Frontal cortex (tissue), 4 donors: ENCODE measurements at places on chromosomes 5 and 9. TPM values are rescaled to one million over a fixed set of nuclear protein-coding genes. Genes with fewer than 3 reads are reported as not detected.

The SMIM23 gene
- total RNA-seq: not detected

DNA sequence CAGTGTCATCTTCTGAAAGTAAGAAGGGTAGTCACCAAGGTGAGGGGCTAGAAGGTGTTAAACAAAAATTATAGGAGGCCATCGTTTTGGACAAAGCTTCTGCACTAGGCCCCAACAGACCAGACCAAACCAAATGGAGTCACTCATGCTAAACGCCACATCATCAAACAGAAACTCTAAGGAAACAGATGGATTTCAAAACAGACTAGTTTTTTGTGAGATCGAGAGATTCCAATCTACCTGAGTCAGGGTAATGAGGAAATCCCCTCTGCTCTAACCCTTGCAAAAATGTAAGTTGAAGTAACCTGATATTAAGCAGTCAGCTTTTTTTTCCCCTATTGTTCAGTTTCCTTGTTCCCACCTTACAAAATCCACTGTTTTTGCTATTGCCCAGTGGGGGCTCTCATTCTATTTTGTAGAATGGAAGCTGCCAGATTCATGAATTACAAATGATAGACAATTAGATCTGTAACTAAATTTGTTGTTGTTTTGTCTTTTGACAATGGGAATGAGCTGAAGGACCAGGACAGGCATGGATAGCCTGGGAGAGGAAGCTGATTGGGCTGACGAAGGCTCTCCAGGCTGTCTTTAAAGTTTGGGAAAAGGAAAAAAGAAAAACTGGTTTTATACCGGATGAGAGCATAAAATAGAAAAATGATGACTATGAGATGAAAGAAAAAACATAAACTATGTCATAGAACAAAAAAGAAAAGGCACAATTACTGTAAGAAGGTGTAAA lies 94.7 kb upstream of the ADAMTSL1 start:
- DNase-seq: no peak

GRCh38 chr9:71816916-71817451 lies 48.7 kb upstream of the CEMIP2 start:
- DNase-seq: no peak

- no peak for DNase-seq
Observed at GRCh38 chr5:35483780-35484179, 133.9 kb upstream of the SPEF2 start.

DNA sequence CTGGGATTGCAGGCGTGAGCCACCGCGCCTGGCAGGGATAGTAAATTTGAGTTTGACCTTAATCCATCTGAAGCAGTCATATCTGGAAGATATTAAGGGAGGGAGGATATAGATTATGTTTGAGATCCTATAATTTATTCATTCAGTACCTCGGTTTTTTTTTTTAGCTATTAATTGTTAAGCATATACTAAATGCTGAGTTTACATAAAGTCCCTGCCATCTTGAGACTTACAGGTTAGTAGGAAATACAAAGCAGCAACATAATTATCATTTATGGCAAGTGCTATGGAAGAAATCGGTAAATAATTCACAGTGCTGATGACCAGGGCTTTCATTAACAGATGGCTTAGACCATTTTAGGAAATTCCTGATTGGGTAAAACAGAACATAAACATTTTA lies 66.5 kb upstream of the FCHO2 start:
- no peak for DNase-seq

DNA sequence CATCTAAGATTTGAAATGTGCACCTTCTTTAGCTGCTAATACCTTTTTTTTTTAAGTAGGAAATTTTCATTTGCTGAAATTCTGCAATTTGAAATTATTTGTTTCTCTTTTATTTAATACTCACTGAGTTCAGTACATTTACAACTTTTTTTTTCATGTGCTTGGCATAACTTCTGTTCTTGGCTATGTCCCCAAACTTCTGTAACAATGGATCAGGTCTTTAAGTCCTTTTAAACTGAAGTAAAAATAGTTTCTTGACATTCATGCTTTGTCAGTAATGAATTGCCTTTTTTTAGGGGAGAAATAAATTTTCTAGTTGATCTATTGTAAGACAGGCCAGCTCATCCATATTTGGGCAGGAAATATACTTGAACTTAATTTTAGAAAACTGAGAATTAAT lies 41.5 kb downstream of the EDIL3 start:
- no peak for DNase-seq

DNA sequence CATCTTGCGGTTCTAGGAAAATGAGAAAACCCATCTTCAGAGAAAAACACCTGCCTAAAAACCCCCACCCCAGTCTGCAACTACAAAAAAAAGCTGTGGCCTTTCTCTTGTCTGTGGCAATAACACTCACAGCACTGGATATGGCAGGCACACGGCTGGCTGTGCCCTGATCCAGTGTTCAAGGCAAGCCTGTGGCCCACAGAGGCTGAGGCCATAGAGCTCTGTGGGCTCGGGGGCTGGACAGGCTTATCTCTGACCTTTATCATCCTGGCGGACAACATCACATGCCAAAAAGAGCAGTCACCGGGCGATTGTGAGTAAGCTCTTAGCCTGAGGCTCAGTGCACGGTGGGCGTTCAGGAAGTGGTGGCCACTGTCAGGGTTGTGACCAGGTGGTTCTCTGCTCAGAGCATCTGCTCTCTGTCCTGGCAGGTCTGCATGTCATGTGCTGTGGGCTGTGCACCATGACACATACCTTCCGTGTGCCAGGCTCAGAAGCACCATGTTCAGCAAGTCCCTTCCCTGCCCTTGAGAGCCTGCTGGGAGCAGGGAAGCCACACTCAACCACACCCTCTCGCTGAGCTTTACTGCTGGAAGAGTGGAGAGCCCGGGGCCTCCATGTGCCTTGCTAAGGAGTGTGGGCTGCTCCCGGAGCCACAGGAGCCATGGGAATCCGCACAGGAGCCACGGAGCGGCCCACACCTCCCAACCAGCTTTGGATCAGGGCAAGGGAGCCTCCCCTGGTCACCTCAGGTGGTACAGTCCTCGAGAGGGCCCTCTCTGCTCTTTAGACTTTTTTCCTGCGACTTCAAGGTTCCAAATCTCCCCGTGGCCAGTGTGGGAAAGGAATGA lies 34.6 kb upstream of the WDR38 start:
- DNase-seq: no peak

GRCh38 chr9:110399983-110400382 lies 62.3 kb upstream of the TXNDC8 start:
- no peak for DNase-seq

DNA sequence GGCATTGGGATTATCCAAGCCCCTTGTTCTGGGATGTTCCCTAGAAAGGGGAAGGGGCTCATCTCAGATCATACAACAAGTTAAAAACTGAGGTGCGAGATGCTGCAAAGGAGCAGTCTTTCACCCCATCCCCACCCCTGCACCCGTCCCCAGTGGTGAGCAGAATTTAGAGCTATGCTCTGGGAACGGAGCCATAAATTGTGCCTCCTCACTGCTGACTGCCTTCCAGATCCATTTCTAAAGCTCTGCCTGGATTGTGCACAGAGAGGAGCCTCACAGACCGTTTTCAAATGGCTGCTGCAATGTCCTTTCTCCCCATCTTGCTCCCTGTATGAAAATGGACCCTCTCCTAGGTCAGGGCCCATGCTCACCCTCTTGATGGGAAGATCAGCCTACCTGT lies 8.3 kb downstream of the SLC25A48 start:
- no peak for DNase-seq

DNA sequence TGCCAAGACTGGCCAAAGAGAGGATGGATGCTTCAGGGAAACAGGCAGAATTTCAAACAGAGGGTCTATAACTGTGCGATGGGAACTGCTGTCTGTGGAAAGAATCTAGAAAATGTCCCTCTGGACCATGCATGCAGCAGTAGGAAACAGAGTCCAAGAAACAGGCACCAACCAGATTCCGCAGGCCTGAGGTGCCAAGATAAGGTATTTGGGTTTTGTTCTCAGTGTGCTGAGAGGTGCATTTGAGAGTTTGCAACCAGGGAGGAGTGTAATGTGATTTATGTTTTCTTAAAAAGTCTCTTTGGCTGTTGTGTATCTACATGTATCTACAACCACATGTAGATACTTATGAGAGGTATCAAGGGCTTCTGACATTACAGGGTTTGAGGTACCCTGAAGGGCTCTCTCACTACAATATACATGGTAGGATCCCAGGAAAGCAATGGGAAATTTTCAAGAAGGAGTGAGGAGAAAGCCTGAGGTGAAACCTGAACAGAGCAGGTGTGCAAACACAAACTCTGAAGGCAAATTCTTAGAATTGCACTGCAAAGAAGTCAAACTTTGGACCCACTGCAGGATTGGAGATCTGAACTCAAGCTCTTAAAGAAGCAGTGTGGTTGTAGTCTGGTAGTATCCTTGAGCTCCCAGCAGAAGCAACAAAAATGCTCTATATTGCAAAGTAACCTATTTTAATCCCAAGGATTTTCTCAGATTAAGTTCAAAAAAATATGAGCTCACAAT lies 182.8 kb upstream of the NFIL3 start:
- DNase-seq: no peak

The IFNA5 gene
- not detected for total RNA-seq

DNA sequence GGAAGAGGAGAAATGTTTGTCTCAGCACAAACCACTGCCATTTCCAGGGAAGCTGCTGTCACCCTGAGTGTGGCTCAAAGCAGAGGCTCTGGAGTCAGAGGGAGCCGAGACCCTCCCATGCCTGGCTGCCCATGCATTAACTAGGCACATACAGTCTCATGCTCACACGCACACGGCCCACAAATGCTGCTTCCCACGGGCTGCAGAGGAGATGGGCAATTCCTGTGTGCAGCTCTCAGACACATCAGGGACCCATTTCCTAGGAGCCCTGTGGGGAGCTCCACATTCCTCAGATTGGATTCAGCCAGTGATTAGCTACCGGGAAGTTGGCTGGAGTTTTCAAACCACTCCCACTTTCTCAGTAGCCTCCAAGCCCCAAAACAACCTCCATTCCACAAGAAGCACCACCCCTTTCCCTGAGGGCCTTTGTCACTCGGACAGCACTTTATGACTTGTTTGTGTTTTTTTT lies 9.1 kb upstream of the PTGES start:
- no peak for DNase-seq

- no peak for DNase-seq
Observed at GRCh38 chr9:93825348-93826115, 129.6 kb downstream of the BARX1 start.

The PHYHD1 gene
- 1.2 TPM for total RNA-seq

GRCh38 chr5:143311955-143312354 lies 91.5 kb downstream of the NR3C1 start:
- DNase-seq: no peak

DNA sequence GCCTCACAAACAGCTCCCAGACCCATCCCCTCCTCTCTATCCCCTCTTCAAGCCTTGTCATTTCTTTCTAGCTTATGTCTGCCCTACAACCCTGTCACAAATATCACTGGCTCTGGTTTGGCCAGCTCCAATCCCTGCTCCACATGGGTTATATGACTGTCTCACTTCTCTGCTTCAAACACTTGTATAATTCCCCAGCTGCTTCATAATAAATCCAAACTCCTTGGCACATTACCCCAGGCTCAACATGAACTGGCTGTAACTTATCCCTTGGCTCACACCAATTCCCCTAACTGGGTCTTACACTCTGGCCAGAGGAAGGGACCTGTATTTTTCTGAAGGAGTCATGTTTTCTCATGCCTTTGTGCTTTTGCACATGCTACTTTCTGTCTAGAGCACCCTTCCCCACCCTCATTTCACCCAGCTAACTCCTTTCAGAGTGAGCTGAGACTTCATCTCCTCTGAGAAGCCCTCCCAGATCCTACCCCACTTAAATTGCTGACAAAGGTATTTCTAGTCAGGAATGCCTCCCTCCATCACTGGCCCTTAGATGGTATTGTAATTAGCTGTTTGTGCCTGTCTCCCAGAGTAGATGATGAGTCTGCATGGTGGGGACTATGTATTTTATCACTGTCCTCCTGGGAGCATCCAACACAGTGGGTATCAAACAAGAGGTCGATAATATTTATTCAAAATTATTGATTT lies 5.3 kb downstream of the PRXL2C start:
- no peak for DNase-seq

DNA sequence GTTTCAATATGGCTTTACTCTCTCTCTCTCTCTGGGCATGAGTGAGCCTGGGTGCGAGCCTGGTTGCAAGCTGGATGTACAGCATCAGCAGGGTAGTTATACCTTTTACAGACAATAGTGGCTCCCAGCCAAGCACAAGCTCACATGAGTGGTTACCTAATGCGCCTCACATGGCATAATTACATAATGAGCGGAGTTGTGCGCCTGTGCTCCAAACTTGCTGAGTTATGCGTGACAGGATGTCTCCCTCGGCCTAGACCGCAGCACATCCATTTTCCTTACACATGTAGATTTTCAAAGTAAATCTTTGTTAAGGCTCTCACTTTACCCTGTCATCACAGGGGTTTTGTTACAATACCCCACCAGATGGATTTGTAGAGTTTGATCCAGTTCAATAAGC lies 233.5 kb upstream of the WWC1 start:
- DNase-seq: no peak

DNA sequence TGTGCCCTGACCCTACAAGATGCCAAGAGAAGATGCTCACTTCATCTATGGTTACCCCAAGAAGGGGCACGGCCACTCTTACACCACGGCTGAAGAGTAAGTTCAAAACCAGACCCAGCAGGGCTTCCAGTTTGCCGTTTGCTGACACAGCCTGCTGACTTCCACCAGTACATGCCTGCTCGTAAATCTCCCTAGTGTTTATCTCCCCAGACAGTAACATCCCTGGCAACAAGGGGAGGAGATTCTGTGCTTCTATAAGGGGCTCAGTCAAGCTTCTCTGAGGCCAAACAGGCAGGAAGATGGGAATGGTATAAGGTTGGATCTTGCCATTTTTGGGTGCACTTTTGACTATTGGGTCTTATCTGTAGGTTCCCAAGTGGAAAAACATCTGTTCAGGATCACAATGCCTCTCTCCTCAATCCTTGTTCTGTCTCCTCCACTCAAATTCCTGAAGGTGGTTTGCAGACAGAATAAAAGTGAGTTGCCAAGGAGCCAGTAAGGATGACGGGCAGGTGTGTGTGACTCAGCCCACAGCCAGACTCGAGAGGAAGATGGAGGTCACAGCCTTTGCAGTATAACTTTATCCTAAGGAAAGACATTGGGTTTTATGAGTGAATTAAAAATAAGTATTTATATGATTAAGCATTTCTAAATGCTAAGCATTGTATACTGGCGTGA lies 1.9 kb downstream of the MLANA start:
- DNase-seq: no peak

GRCh38 chr5:119332978-119333401 lies 22.8 kb upstream of the TNFAIP8 start:
- DNase-seq: no peak

The ASB6 gene
- total RNA-seq: 10.6 TPM

The C9orf153 gene
- total RNA-seq: not detected

- DNase-seq: no peak
Observed at GRCh38 chr9:121308765-121309164, 40.8 kb downstream of the GSN start.

DNA sequence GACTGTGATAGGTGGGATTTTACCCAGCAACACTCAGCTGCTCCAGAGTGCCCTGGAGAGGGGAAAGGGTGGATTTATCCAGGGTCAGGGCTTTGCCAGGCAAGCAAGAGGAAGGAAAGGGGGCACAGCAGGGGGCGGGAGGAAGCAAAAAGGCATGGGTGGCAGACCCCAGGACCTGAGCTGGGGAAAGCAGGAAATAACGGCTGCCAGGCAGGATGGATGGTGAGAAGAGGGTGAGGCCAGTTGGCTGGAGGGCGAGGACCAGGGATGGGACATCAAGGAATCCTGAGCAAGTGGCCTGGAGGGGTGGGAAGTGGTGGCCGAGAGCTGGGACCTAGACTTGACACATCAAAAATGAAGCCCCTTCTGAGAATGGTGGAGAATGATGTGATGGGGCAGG lies 64.2 kb downstream of the DUSP1 start:
- DNase-seq: no peak

The UGT3A1 gene
- not detected for total RNA-seq

GRCh38 chr5:6066016-6066415 lies 312.3 kb downstream of the MED10 start:
- DNase-seq: no peak
